ENCODE measurements at places on chromosomes 6 and 20. TPM values are rescaled to one million over a fixed set of nuclear protein-coding genes. Genes with fewer than 3 reads are reported as not detected.
A peak's percentile ranks its signal among the peaks of the same experiment; 100 is the strongest.

MTHFD1L gene
- total RNA-seq, result 155 TPM

DNA sequence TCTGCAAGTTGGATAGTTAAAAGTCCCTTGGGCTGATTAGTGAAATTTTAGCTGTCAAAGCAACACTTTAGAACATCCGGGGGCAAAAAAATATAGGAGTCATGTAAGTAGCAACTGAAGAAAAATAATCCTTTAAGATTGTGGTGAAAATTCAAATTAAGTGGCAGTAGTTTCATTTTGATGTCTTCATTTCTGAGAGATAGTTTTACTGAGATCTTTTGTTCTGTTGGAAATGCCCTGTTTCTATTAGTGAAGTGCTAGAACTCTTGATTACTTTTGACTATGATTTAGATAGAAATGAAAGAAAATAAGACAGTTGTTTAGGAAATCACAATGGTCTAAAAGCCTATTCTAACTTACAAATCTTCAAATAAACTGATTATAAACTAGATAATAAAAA, 587.3 kb upstream of the MMS22L start:
- no peak overlapping the region for H3K27ac ChIP-seq
- H3K4me3 ChIP-seq, result no peak overlapping the region
- DNase-seq, result no peak
- H3K4me1 ChIP-seq, result no peaks in the 10 kb centered on the region

GRCh38 chr20:32356622-32357374, 1.3 kb upstream of the ASXL1 start:
- DNase-seq, result no peak
- peak overlapping the region; percentile 94 for H3K27ac ChIP-seq
- H3K4me3 ChIP-seq, result peak overlapping the region; percentile 88
- H3K4me1 ChIP-seq, result peaks cover 76% of the 10 kb centered on the region

- H3K27me3 ChIP-seq, result no peaks in the 10 kb centered on the region
- H3K4me1 ChIP-seq, result peaks cover 38% of the 10 kb centered on the region
- peak overlapping the region; percentile 93 for H3K4me3 ChIP-seq
- peak overlapping the region; percentile 45 for H3K27ac ChIP-seq
- DNase-seq, result peak; percentile 75
Measured at GRCh38 chr6:111087871-111088667, 766 bp downstream of the SLC16A10 start.

- no peak for DNase-seq
- no peaks in the 10 kb centered on the region for H3K27me3 ChIP-seq
- H3K36me3 ChIP-seq, result peaks cover 10% of the 10 kb centered on the region
- H3K4me3 ChIP-seq, result no peak overlapping the region
- no peak overlapping the region for H3K27ac ChIP-seq
Measured at GRCh38 chr6:160093061-160093460, 28.6 kb upstream of the SLC22A1 start.

DNA sequence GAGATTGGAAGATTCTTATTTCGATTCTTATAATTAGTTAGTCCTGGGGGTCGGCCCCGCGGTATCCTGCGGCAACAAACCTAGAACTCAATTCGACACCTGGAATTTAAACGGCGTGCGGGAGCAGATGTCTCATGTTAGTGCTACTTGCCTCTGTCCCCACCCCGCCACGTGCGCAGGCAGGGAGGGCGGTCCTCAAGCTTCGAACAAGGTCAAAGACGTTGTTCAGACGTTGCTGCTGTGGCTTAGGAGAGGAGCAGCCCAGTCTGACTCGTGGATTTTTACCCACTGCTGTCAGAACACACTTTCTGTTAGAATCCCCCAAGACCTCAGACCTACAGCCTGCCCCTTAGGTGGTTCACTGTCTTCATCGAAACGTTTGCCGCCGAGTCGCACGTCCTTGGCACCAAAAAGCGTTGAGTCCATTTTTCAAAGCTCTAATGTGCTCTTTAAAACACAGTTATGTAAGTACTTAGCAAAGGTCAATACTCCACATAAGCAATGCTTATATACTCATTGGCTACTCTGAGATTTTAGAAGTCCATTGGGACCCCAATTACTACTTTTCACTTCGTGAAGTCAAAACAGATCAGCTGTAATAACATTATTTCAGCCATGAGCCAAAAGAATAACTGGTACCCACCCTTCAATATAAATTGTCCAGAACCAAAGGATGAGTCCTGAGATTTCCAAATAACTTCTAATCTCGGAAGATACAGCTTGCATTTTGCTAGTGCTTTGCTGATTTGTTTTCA, 2.7 kb upstream of the C6orf62 start:
- peaks cover 34% of the 10 kb centered on the region for H3K4me1 ChIP-seq
- DNase-seq, result no peak
- H3K27ac ChIP-seq, result peak overlapping the region; percentile 99
- peaks cover 14% of the 10 kb centered on the region for H3K36me3 ChIP-seq
- H3K27me3 ChIP-seq, result no peaks in the 10 kb centered on the region

All from activated T-cell treated with anti-CD3 and anti-CD28 coated beads, Interleukin-2, amount 50 U/mL, for 72 hours (primary cell).